Large intestine (tissue), 12 donors: ENCODE measurements at places on chromosomes 16 and 17.

- no peak for DNase-seq
Measured at GRCh38 chr17:82296511-82297279, 20.7 kb downstream of the CD7 start.

GRCh38 chr16:1007284-1007850 is 25.8 kb downstream of the SOX8 start:
- no peak for DNase-seq

DNA sequence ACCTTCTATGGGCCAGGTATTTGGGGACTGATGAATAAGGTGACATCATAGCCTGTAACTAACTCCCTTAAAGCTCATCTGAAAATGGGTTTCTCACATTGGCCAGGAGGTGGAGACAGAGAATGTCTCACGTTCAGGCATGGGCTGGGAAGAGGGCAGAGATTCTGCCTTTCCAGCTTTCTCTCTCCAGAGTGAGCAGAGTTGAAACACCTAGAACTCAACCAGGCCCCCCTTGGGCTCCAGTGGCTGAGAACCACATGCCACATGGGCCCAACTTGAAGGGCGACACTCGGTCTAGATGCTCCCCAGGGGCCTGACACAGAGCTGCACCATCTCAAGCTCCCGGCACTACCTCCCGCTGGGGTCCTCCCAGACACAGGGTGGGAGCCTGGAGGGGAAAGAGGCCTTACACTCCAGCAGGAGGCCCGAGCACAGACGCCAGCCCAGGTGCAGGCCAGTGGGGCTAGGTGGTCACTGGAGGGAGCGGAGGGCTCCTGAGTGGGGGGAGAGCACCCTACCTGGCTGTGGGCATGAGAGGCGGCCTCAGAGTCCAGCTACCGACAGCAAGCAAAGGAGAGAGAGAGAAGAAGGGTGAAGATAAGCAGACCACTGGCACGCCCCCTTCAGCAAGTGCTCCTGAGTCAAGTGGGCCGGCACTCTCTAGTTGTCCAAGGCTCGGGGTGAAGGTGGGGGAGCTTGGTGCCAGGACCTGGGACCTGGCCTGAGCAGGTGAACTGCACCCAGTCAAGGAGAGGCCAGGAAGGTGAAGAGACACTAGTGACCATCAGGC is 55.9 kb downstream of the MYO18A start:
- peak; percentile 49 for DNase-seq

DNA sequence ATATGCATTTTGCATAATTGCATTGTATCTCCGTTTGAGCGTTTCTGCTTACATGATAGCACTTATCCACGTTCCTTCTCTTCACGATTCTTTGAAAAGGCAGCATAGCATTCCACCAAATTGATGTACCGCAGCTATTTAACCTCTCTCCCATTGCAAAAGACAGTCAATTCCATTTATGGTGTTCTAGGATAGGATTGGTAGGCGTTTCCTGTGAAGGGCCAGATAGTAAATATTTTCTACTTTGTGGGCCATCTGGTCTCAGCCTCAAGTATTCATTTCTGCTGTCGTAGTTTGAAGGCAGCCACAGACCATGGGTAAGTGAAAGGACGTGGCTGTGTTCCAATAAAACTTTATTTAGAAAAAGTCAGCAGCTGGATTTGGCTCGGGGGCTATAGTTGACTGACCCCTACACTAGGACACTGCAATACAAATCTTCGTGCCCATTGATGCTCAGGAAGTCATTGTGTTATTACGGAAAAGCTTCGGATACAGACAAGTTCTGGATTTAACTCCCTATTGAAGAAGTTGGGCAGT is 10.1 kb downstream of the SNX29 start:
- DNase-seq, result no peak

GRCh38 chr16:12341966-12342365 is 365.4 kb downstream of the SNX29 start:
- DNase-seq, result no peak

GRCh38 chr16:25812215-25812614 is 120.5 kb downstream of the HS3ST4 start:
- no peak for DNase-seq

GRCh38 chr17:51166987-51167931 is 1.0 kb downstream of the NME2 start:
- no peak for DNase-seq

GRCh38 chr16:87233928-87234327 is 83.3 kb downstream of the C16orf95 start:
- no peak for DNase-seq

DNA sequence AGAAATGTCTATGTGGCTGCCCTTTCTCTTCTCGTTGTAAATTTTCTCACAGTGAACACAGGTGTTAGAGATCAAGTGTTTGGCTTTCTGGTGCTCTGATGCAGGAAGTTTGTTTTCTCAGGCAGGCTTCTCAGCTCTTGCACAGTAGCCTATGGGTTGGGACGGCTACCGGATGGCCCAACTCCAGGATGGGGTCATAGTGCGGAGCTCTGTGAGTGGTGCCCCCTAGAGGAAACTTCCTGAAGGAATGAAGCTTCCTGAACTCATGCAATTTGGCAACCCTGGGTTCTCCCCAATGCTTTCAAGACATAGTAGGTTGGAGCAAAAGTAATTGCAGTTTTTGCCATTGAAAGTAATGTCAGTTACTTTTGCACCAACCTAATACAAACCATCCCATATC is 407.5 kb upstream of the HSBP1 start:
- DNase-seq, result no peak

- DNase-seq, result no peak
Measured at GRCh38 chr16:72909196-72909595, 138.7 kb downstream of the ZFHX3 start.

GRCh38 chr17:69287168-69287567 is 39.8 kb downstream of the ABCA5 start:
- no peak for DNase-seq

DNA sequence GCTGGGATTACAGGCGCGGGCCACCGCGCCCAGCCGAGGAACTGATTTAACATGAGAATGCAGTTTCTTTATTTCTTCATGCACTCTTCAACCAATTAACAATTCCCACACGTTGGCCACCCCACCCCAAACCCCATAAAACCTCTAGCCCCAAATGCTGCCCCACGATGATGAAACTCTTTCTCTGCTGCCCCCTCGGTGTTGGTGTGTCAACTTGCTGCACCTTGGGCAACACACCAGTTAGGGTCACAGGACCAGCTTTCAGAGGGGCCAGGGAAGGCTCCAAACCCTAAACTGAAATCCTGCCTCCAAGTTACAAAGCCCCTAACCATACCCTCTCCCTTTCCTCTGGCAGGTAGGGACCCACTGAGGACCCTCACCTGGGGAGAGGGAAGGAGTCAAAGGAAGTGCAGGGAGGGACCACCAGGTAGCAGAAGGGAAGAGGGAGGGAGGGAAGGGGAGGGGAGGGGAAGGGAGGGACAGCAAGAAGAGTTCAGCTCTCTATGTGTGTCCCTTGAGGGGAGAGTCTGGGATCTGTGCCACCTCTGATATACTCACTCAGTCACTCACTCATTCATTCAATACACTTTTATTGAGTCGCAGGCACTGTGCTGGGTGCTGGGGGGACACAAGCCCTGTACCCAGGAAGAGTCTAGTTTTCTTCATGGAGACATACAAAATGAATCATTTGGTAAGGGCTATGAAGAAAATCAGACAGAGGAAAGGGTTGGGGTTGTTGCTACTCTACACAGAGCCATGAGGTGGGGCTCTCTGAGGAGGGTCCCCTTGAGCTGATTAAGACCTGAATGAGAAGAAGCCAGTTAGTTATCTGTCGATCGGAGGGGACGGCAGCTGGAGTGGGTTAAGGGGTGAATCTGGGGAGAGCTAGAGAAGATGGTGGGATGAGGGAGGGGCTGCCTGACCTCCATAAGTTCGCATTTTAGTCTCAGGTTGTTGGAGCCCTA is 3.9 kb downstream of the PLXDC1 start:
- DNase-seq, result no peak

DNA sequence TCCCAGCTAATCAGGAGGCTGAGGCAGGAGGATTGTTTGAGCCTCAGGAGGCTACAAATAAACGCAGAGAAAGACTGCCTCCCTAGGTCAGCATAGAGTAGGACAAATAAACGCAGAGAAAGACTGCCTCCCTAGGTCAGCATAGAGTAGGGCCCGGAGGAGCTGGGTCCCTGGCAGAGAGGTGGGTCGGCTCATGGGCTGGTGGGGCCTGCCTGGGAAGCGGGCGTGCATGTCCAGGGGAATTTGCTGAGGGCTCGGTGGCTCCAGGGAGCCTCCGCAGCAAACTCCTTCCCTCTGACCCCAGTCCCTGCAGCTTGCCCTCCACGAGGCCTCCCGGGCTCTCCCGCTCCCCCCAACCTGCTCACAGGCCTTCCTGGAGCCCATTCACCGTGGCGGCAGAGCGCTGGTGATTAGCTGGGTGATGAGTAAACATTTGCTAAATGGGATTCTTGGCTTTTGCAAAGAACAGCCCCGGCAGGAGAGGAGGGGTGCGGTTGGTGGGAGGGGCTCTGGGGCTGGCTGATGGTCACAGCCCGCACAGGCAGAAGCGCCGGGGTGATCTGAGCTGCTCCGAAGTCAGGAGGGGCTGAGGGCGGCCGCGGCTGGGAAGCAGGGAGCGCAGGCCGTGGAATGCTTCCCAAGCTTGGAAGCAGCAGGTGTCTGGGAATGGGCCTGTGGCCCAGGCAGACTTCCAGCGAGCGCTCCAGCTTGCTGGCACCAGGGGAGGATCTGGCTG is 93.1 kb downstream of the RTN4RL1 start:
- peak; percentile 58 for DNase-seq

DNA sequence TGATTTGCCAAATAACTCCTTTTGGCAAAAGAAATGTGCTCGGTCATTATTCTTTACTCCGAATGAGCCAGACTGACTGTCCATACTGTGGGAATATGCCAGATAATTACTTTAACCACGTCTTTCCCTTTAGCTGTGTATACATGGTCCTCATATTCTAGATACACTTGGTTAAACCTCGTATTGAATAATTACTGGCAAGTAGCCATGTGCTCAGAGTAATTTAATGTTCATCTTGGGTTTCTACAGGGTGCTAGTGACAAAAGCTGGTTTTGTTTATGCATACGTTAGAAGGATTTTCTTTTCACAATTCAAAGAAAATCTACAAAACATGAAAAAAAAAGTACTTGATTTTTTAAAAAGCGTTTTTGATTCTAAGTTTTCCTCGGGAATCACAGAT is 540.3 kb downstream of the KCNJ2 start:
- no peak for DNase-seq
